ENCODE measurements at places on chromosomes 7 and 10.

DNA sequence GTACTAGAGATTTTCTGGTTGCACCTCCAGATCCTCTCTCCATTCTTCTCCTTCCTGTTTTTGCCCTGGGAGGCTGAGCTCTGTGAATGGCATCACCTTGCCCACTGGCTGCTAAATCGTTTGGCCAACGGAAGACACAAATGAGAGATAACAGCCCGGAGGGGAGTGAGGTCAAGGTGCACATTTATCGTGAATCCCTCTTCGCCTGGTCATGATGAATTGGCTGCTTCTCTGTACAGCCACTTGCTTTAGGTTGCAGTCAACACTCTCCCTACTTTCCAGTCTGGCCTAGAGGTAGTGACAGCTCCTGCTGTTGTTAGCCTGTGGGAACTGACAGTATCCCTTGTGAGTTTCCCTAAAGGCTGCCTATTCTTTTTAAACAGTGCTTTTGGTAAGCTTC is 85.4 kb upstream of the CHCHD3 start:
- no peak for DNase-seq

DNA sequence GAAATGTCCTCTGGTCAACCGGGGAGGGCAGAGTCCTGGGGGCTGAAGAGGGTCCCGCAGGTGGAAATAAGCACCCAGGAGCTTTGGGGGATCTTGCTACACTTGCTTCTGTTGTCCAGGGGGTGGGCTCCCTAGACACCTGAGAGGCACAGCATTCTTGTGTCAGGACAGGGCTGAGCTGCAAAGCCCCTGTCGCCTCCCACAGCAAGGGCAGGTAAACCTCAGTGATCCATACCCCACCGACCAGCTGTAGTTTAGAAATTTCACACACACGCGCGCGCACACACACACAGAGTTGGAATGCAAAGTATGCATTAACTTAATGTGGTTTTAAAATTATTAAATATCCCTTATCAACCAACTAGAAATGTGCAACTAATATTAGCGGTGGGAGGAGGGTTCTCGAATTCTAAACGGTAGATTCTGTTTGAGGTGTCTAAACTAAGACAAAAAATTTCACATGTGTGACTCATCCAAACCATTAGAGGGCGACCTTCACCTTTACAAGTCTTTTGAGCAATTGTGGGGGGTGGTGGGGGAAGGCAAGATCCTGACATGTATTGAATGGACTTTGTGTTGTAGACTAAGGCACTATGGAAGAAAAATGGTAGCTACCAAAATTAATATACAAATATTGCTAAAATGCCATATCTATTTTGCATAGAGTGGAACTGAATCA is 34.3 kb upstream of the PTF1A start:
- no peak for DNase-seq

DNA sequence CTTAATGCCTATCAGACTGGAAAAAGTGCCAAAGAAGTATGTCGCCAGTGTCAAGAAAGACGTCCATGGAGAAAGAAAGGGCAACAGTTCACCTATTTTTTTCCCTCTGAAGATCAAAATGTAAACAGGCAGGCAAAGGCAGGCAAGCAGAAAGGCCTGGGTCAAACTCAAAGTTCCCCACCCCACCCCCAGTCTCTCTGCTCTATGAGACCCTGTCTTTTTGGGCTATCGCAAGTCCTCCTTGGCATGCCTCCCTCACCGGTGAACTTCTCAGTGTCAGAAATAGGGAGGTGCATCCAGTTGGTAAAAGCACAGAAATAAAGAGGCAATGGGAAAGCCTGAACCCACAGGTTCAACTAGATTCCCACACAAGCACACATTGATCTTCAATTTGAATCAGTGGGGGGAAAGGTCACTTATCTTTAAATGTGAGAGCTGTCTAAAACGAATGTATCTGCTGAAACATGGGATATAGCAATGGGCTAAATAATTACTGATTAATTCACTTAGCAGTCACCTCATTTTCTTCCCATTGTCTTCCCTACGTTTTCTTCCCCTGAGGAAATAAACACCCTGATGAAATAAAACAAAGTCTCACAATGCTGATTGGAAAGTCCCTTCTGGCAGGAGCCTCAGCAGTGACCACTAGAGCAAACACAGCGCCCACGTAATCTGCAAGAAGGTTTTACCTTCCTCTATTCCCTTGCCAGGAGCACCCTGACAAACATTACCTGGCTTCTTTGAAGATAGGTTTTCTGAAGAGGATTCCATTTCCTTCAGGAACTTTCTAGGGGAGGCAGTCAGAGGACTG is 31.1 kb downstream of the JAZF1 start:
- no peak for DNase-seq

- DNase-seq = no peak
Observed at GRCh38 chr7:78792006-78792405, 661.5 kb downstream of the MAGI2 start.

DNA sequence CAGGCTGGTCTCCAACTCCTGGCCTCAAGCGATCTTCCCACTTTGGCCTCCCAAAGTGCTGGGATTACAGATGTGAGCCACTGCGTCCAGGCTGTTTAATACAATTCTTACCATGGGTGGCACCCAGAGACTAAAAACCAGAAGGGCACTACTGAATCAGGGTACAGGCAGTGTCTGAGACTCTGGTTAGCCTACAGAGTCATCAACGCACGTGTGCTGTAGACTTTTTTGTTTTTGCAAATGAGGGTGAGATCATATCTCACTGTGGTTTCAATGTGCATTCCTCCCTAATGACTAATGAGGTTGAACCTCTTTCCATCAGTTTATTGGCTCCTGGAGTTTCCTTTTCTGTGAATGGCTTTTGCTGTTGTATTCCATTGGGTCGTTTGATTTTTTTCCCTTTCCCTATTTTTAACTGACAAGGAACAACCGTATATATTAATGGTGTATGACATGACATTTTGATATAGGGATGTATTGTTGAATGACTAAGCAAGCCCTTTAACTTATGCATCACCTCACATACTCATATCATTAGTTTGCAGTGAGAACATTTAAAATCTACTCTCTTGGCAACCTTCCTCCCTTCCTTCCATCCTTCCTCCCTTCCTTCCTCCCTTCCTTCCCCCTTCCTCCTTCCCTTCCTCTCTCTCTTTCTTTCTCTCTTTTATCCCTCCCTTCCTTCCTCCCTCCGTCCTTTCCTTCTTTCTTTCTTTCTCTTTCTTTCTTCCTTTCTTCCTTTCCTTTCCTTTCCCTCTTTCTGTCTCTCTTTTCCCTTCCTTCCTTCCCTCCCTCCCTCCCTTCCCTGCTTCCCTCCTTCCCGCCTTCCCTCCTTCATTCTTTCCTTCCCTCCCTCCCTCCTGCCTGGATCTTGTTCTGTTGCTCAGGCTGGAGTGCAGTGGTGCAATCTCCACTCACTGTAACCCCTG is 9.3 kb upstream of the TMEM270 start:
- DNase-seq = peak; percentile 60

DNA sequence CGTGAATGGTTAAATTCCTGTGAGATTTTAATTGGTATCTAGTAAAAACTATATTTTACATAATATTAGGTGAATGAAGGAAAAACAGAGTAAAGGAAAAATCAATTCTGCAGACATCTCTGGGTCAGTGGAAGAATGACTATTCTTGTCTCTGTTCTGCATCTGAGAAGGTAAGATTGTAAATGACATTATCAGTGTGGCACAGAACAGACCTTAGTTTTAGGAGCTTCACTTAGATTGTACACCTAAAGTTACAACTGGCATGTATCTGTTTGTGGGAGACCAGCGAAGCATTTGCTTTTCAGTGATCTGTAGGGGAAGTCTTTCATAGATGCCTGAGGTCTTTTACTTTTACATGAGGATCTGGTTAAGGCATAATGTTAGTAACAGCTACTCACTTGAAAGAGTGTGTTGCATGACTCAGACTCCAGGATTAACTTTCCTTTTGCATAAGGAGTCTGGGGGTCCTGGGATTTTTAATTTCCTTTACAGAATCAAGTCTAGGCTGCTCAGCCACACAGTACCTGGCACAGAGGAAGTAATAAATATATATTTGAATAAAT is 56.2 kb downstream of the JMJD1C start:
- DNase-seq = no peak

GRCh38 chr7:98997846-98998245 is 119.5 kb downstream of the TRRAP start:
- DNase-seq = no peak

DNA sequence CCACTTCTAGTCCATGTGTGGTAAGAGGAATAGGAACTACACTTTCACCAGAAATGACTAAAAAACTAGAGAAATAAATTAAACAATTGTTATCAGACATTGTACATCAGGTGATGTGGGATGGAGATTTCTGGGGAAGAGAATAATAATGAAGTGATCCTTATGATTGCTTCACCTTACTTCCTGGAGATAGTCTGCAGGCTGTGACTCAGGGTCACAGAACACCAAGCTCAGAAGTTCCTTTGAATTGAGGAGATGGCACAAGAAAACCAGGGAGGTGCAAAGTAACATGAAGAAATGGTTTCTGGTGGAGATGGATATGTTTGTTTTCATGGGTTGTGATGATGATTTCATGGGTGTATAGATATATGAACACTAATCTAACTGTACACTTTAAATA is 44.5 kb downstream of the ZWINT start:
- DNase-seq = no peak

GRCh38 chr10:67837541-67838314 is at the start of gene DNAJC12:
TSS of gene DNAJC12 (minus strand) at chr10:67838188. CDS start at chr10:67838011, 177 bp downstream.
- DNase-seq = no peak

DNA sequence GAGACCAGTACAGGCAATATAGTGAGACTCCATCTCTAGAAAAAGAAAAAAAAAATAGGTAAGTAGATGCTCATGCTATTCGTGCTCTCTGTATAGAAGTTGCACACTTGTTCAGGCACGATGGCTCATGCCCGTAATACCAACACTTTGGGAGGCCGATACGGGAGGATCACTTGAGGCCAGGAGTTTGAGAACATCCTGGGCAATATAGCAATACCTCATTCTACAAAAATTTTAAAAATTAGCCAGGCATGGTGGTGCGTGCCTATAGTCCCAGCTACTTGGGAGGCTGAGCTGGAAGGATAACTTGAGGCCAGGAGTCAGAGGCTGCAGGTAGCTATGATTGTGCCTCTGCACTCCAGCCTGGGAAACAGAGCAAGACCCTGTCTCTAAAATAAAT is 17.2 kb upstream of the NPTX2 start:
- no peak for DNase-seq

GRCh38 chr10:46998192-46998591 is 87.0 kb downstream of the PTPN20 start:
- no peak for DNase-seq

DNA sequence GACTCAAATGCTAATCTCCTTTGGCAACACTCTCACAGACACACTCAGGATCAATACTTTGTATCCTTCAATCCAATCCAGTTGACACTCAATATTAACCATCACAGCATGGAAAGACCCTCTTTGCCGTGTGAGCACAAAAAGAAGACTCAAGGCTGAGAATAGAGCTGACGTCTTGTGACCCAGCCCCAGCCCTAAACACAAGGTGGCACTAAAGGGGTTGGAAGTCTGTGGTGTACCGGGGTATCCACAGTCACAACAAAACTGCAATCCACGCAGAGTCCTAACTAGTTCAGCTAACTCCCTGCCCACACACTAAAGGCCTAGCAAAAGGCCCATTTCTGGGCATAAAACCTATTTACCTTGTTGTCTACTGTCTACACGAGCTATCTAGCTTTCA is 200.1 kb downstream of the ACTR3B start:
- no peak for DNase-seq

GRCh38 chr10:80154978-80155695 is 22.6 kb downstream of the PLAC9 start:
- no peak for DNase-seq

- DNase-seq = no peak
Observed at GRCh38 chr10:100962351-100963080, 6.8 kb upstream of the SEMA4G start.

GRCh38 chr7:98165827-98166667 is 45.2 kb upstream of the BHLHA15 start:
- DNase-seq = peak; percentile 80

- DNase-seq = no peak
Observed at GRCh38 chr10:111445667-111446066, 368.8 kb downstream of the ADRA2A start.

GRCh38 chr7:123494193-123494796 is 40.1 kb downstream of the IQUB start:
- DNase-seq = peak; percentile 41

- no peak for DNase-seq
Observed at GRCh38 chr7:125255810-125256209, 326.2 kb upstream of the POT1 start.

- no peak for DNase-seq
Observed at GRCh38 chr7:67518580-67518979, 521.9 kb downstream of the TYW1 start.

DNA sequence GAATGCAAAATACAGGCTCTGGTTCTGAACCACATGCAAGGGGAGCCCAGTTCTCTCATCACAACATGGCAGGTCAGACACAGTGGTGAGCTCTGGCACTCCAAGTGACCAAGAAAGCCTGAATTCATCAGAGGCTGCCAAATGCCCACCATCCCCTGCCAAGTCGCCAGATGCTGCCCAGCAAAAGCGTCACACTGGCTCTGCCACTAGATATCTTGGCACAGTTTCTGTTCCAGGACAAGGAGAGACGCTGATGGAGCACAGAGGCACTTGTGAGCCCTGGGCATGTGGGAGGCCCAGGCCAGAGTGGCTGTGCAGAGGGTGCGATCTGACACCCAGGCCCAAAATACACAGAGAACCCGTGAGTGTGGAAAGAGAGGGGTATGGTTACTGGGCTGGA is 57.8 kb downstream of the GAD2 start:
- DNase-seq = no peak

DNA sequence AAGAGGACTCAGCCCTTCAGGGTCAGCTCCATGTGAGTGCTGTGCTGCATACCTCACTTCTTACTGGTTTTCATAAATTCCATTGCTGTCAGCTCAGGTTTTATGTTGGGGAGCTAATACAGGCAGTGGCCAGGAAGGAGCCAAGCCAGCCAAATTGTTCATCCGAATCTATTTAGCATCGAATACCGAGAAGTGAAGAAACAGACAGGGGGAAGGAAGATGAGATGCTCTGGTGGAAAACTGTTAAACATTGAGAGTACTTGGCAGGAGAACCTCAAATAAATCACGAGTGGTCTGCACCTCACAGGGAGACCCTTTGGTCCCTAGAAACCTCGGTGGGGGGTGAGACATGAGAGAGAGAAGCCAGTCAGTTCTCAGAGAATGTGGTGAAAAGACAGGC is 196.0 kb upstream of the TMEM72 start:
- DNase-seq = no peak

DNA sequence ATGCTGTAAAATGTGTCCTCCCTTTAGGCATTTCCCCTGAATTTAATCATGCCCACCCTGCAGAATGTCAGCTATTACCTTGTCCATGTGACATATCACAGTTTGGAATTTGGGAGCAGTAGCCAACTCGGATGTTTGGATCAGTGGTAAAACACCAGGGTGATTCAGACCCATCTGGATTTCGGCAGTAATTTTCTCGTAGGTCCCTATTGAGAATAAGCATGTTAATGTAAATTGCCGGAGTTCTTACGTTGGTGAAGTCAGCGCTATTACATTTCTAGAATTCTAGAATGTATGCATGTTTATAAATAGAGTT is 44.1 kb downstream of the HGF start:
- DNase-seq = no peak

DNA sequence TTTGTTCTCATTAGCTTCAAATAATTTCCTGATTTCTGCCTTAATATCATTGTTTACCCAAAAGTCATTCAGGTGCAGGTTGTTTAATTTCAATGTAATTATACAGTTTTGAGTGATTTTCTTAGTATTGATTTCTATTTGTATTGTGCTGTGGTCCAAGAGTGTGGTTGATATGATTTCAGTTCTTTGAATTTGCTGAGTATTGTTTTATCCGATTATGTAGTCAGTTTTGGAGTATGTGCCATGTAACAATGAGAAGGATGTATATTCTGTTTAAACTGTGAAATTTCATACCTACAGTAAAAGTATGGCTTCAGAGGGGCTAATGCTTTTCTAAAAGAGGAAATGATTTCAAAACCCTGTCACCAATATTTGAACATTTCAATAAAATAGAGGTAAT is 17.4 kb upstream of the GRM8 start:
- DNase-seq = no peak

Measured in activated CD4-positive, alpha-beta T cell treated with anti-CD3 and anti-CD28 coated beads for 36 hours (primary cell).